ENCODE measurements at places on chromosomes 7 and 10.

DNA sequence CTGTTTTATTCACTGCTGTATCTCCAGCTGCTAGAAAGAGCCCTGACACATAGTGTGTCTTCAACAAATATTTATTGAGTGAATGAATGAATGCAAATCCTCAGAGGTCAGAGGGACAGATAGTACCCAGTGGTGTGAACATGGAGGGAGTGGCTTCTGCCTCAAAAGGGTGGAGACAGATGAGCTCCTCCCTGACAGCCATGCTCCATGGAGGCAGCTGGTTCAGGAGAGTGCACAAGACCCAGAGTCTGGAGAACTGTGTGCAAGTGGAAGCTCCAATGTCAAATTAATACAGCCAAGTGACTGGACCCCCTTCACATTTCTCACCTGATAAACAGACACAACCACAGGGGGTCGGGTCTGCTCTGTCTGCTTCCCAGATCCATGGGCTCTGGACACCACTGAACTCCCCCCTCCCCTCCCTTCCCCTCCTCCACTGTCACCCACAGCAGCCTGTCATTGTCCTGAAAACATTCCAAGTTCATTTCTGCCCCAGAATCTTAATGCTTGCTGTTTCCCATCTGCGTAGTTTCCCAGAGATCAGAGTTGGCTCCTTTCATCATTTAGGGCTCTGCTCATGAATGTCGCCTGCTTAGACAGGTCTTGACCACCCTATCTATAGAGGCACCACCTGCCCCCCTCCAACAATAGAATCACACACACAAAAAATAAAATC lies 312.9 kb upstream of the PODXL start:
- no peak for DNase-seq

DNA sequence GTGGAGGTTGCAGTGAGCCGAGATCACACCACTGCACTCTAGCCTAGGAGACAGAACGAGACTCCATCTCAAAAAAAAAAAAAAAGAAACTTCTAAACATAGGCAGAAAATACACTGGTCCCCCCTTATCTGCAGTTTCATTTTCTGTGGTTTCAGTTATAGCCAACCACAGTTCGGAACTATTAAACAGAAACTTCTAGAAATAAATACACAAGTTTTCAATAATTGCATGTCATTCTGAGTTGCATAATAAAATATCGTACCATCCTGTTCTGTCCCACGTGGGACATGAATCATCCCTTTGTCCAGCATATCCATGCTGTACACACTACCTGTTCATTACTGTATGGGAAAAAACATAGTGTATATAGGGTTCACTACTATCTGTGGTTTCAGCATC lies 8.0 kb downstream of the XRCC2 start:
- DNase-seq: no peak

GRCh38 chr10:7720478-7720877 lies 17.4 kb downstream of the ITIH2 start:
- DNase-seq: no peak

DNA sequence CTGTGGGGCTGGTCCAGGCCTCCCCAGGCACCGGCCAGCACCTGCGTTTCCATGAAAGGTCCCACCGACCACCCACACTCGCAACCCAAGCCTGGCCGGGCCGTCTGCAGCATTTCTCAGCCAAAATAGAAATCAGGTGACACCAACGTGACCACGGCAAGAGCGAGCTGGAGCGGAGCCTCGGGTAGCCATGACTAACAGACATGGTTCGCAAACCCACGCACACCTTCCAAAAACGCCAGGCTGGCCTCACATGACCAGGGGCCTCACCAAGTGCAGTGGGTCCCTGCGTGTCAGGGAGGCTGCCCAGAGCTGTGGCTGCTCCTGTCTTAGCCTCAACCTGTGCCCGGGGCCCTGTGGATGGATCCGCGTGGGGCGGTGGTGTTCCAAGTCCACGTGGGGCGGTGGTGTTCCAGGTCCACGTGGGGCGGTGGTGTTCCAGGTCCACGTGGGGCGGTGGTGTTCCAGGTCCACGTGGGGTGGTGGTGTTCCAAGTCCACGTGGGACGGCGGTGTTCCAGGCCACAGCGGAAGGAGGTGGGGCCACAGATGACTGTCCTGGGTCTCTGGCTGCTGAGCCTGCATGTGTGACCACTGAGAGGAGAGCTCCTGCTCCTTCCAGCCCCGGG lies 64.4 kb upstream of the ADGRA1 start:
- DNase-seq: no peak

DNA sequence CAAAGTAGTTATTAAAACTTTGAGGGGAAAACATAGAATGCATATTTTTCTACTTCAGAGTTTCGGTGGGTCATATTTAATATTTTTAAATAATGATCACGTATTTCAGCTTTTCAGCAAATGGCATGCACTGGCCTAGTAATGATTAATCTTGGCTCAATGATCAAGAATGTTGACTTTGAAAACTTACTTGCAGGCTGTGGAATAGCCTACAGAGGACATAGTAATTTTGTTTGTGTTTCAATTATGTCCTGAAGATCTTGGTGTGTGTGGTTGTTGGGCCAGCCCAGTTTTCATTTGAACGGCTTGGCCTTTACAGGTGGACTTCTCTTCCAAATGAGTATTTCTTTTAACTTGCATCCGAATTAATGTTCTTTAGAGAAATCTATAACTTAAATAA lies 35.1 kb downstream of the ADD3 start:
- no peak for DNase-seq

GRCh38 chr10:16742165-16742960 lies 74.9 kb downstream of the RSU1 start:
- DNase-seq: no peak

DNA sequence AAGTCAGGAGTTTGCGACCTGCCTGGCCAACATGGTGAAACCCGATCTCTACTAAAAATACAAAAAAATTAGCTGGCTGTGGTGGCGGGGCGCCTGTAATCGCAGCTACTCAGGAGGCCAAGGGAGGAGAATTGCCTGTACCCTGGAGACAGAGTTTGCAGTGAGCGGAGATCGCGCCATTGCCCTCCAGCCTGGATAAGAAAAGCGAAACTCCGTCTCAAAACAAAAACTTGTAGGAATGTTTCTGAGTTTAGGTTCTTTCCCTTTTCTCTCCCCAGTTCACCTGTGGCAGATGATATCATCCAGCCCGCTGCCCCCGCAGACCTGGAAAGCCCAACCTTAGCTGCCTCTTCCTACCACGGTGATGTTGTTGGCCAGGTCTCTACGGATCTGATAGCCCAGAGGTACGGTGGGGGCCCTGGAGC lies 138.8 kb upstream of the BTBD16 start:
- no peak for DNase-seq

GRCh38 chr10:133143200-133143533 lies 16.9 kb upstream of the KNDC1 start:
- DNase-seq: no peak

DNA sequence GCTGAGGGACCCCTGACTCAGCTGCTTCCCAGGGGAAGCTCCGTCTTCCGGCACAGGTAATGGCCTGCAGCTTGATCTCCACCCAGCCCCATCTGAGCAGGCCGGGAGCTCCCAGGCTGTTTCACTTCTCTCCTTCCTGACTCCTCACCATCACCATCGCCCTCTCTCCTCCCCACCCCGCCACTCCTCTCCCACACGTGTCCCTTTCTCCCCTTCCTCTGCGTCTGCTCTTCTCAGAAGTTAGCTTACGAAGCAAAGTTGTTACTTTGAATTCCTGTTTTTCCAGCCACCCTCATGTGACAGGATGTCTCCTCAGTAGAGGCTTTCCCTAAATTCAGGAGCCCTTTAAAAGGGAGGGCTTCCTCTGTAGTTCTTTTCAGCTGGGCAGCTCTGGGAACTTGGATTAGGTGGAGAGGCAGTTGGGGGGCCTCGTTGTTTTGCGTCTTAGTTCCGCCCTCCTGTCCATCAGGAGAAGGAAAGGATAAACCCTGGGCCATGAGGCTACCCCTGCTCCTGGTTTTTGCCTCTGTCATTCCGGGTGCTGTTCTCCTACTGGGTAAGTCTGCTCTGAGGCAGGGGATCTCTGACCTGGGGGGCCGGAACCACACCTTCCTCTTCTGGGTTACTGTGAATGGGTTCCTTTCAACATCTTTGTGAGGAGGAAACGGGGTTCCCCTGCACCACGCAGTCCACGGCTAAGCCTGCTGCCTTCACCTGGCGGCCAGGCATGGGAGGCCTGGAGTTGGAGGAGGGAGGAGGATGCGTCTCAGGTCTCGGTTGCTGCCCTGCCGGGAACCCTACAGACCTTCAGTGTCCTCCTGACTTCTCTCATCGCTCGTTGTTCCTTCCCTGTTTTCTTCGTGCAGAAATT lies at the start of gene MRC1:
TSS of gene MRC1 (plus strand) at position 378 of the 871 bp plus-strand sequence. CDS start at position 496, 118 bp downstream.
- no peak for DNase-seq

DNA sequence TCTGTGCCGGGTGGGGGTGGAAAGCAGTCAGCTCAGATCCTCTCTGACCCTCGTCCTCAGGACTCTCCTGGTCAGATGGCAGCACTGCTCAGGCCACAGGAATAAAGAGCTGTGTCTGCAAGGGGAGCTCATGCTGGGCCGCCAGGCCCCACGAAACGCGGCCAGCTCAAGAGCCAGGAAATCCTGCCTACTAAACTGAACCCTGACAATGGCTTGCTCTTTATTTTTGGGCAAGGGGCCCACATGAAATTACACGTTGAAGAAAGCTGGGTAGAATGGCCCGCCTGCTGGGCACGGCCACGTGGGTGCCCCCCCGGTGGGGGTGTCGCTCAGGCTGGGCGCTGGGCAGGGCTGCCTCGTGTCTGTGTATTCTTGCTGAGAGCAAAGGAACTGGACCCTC lies 103.0 kb downstream of the ITIH5 start:
- no peak for DNase-seq

DNA sequence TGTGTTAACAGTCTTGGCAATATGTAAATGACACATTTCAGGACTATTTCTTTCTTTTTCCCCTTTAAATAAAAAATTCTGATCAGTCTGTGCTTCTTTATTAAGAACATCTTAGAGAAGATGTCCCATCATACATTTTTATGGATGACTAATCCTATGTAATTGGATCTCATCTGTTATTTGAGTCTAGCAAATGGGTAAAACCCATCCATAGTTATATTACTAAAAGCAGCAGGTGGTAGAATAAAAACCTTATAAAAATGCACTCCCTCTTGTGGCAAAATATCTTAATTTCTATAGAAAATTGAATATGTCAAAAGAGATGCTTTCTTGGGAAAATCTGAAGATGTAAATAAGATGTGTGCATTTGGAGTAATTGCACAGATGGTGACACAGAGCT lies 35.3 kb downstream of the TRRAP start:
- DNase-seq: no peak

DNA sequence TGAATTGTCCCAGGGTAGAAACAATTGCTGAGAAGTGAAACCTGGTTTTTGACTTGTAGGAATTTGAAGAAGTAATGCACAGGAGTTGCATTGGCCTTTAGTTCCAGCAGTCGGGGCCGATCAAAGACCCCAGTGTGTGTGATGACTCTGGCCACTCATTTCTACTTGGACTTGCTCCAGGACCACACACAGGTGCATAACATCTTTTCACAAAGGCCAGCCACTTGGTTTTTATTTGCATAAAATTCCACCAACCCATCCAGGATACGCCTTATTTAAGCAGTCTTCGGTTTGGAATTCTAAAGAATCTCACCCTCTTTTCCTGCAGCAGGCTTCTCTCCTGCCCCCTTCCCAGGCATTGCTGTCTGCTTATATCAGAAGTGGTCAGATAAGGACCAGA lies 162.0 kb upstream of the HABP2 start:
- no peak for DNase-seq

GRCh38 chr7:140074780-140075179 lies 12.0 kb upstream of the PARP12 start:
- no peak for DNase-seq

- no peak for DNase-seq
Measured at GRCh38 chr10:100377830-100378229, 30.8 kb downstream of the SCD start.

GRCh38 chr10:123485341-123485960 lies 180.7 kb upstream of the GPR26 start:
- DNase-seq: no peak

- DNase-seq: no peak
Measured at GRCh38 chr7:78760620-78761355, 692.7 kb downstream of the MAGI2 start.

GRCh38 chr10:114541081-114541796 lies 116.8 kb downstream of the ABLIM1 start:
- peak; percentile 82 for DNase-seq

GRCh38 chr10:89475591-89475998 lies 59.8 kb downstream of the SLC16A12 start:
- no peak for DNase-seq

DNA sequence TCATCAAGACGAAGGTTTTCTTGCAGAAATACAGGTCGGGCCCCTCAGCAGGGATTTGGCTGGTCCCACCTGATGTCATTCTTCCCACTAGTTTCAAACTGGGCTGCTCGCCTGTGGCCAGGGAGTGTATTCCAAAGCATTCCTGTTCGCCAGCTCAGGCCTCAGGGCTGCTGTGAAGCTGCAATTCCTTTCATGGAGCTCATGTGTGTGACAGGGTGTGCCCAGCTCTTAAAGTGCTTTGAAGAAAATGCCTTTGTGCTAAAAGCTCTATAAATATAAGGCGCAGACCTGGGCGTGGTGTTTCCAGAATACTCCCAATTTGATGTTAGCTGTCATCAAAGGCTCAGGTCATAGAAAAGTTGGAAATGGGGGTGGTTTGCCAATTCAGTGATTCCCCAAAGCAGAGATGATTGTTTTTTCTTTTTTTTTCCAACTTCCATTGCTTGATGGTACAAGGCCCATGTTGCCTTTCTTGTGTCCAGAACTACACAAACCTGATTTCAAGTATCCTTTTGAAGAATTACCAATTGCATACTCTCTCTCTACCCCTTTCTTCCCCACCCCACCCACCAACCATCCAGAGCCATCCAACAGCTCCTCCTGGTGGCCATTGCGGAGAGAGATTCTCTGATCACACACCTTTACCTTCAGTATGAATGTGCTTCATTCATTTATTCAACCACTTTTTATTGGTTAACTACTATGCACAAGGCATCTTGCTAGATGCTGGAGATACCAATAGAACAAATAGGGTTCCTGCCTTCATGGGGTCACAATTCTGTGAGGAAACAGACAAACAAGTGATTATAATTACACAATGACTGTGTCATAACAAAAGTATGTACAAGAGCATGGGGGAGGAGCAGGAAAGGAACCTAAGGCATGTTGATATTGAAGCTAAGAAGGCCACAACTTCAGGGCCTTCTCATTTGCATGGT lies 297.3 kb upstream of the LYZL1 start:
- peak; percentile 31 for DNase-seq

DNA sequence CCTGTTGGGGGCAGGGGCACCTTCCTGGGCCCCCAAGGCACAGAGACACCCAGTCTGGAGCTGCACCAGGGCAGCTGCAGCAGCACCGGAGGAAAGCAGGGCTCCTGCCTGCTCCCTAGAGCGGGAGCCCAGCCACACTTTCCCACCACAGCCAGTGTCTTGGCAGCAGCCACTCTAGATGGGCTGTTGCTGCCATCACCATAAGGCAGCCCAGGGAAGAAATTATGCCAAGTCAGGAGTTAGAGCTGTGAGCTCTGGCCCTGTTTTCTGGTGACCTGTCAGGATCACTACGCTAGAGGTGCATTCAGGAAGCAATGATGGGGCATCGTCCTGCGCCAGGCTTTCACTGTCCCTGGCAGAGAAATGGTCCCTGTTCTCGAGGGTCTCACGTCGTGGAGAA lies 38.0 kb upstream of the ZNRF2 start:
- DNase-seq: no peak

GRCh38 chr7:92674379-92674778 lies 84.2 kb upstream of the FAM133B start:
- no peak for DNase-seq

GRCh38 chr10:15780353-15781135 lies 60.8 kb upstream of the ITGA8 start:
- no peak for DNase-seq

- DNase-seq: no peak
Measured at GRCh38 chr7:149474309-149475120, 13.7 kb upstream of the ZNF777 start.

All from activated CD4-positive, alpha-beta T cell treated with anti-CD3 and anti-CD28 coated beads, Interleukin-2, Interleukin-4, amounts not matched to agents 100 ng/mL and 50 ng/mL, durations not matched to agents 16 hours and 8 hours (primary cell).